ENCODE measurements at places on chromosomes 11 and 22.

- no peak for DNase-seq
Measured at GRCh38 chr11:111966678-111967077, 29.5 kb downstream of the DIXDC1 start.

GRCh38 chr22:39493759-39494158 is 8.3 kb upstream of the MIEF1 start:
- no peak for DNase-seq

DNA sequence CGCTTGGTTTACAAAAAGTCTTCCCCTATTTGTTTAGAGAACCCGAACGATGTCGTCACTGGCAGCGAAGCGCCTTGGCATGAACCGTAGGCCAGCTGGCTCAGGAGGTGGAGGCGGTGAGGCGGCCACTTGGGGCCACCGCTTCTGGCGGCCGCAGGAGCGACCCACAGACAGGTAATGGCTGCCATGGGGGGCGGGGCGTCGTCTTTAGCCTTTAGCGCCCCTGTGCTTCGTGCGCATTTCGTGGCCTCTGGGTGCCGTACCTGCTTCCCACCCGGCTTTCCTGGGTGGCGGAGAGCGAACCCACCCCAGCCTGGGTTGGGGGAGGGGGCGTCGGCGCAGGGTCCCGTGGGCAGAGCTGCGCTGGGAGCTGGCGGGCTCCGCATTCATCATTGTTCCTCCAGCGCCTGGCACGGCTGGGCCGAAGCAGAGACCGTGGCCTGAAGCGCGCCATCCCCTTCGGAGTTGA is 469 bp upstream of the OSBP2 start:
- peak; percentile 36 for DNase-seq

DNA sequence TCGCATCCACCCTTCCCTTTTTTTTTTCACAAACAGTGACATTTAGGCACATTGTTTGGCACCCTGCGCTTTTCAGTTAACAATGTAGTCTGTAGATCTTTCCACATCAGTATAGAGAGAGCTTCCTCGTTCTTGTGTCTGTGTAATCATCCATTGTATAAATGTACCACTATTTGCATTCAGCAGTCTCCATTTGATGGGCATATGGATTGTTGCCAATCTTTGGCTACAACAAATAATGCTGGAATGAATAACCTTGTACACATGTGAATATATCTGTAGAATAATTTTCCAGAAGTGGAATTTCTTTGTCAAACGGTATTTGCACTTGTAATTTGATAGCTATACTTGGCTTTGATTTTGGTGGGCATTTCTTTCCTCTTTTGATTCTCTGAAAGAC is 17.1 kb downstream of the MPEG1 start:
- no peak for DNase-seq

DNA sequence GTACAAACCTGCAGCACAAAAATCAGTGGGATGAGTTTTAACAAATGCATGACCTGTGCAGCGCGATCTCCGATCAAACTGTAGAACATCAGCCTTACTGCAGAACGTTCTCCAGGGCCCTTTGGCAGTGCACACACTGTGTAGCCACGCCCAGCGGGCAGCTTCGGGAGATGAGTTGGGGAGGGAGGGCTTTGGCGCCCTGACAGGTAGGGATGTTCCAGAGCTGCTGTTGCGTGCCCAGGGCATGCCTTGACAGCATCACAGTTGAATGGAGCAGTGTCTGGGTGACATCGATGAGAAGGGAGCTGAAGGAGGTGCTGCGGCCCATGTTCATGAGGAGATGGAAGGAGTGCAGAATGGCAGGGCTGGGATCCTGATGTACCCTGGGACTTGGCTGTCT is 80.2 kb downstream of the TBC1D22A start:
- DNase-seq: no peak

DNA sequence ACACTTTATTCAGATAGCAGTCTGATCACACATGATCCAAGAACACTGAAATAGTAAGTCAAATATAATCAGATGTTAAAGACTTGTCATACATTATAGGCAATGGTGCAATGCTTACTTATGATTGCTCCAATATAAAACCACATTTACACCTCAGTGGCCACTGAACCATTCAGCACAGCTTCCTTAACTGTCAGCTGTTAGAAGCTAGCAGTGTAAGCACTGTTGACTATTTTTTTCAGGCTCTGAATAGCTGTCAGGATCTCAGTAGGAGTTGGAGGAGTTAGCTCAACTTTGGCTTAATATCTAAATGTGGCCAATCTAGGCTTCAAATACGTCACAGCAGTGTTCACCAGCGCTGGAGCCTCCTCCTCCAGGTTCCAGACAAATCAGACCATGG is 36.6 kb downstream of the METTL15 start:
- no peak for DNase-seq

- DNase-seq: no peak
Measured at GRCh38 chr11:70818351-70818750, 420.0 kb downstream of the CTTN start.
